ACHN (cell line): ENCODE measurements at places on chromosomes 1 and 21.

DNA sequence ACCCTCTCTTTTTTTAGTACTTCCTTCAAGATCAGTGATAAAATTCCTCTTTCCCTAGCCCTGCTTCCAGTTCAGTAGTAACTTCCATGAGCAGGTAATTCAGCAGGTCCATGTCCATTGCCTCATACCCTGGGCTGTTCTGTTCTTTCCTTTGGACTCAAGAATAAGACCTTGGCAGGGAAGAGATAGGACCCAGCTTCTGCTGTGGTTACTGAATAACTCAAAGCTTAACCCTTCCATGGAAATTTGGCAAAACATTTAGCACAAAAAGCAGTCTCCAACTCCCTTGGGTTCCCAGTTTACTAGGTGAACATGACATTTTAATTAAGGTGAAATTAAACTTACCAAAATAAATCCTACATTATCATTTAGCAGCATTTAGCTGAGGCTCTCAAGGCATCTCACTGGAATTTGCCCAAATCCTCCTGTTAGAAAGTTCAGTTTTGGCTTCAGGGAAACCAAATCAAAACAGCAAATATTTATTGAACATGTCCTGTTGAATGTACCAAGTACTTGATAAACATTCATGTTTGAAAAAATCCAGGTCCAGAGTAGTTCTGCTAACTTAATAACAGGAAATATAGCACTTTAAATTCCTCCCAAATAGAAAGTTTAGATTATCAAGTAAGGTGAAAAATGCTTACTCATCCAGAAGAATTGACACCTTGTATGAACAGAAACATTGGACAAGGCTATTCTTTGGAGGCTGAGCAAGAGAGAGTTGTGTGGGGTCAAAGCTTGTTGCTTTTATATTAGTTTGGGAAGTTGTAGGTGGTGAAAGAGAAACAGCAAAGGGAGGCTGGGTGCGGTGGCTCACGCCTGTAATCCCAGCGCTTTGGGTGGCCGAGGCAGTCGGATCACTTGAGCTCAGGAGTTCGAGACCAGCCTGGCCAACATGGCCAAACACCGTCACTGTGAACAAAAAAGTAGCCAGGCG is 8.4 kb upstream of the SERPINC1 start:
- no peak for DNase-seq

DNA sequence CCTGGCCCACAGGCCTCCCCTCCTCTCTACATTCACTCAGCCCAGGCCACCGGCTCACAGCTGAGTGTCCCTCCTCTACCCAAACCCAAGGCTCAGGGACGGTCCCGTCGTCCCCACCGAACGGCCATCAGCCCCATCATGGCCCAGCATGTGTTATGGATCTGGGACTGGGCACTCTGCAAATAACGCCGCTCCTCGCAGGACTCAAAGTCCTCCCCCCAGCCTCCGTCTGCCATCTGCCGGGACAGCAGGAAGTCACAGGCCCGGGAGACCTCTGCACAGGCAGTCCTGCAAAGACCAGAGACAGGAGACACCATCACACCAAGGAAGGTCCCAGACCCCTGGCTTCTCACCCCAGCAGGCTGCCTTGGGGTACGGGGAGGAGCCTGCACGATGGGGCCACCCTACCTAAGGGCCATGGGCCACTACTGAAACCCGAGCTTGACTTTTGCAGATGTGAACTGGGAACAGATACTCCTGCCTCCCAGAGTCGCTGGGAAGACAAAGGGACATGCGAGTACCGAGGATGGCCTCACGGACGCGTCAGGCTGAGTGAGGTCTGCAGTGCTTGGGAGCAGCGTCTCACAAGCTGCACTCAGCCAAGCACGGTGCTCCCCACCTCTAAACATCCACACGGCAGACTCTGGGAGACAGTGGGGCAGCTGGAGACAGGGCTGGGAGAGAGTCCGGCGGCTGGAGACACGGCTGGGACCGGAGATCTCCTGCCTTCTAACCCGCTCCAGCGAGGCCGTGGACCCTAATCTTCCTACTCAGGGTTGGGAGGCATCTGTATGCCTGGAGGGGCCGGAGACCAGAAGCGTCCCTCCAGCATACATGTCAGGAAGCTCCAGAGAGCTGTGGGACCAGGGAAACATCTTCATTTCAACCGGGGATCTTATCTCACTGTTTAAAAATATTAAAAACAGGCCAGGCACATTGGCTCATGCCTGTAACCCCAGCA is 10.4 kb upstream of the SPATC1L start:
- DNase-seq: no peak

DNA sequence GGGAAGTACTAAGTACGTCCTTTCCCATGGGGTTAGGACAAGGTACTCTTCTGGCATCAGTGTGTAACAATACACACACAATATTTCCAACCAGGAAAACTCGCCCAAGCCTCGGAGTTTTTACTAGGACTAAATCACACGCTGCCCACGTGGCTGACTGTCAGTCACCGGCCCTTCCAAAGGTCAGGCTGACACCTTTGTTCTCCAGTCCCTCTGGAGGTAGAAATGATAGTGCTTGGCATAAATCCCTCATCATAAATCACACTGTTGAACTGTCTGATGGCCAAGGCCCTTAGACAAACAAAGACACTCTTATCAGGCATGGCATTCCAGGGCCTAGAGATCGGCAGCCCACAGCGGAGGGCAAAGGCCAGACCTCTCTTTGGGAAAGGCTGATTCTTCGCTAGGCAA is 16.9 kb upstream of the SLAMF9 start:
- DNase-seq: no peak

GRCh38 chr1:78090472-78091133 is 44.8 kb downstream of the GIPC2 start:
- no peak for DNase-seq

- no peak for DNase-seq
Measured at GRCh38 chr1:193677874-193678273, 491.5 kb upstream of the B3GALT2 start.

DNA sequence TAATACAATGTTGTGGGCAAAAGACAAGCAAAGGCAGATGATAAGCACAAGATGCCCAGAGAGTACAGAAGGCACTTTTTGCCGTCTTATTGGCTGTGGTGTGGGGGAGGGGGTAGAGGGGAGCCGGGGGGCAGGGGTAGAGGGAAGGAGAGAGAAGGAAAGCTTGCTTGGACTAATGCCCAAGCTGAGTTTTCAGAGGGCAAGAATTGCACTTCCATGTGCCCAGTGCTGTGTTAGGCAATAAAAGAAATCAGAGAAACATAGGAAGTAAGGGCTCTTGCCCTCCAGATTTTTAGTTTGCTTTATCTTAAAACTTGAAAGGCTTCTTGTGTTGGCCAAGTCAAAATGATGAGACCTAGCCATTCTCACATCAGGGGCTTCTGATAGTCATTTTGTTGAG is 8.3 kb downstream of the S100A12 start:
- DNase-seq: no peak

- DNase-seq: no peak
Measured at GRCh38 chr21:43719748-43720538, 1.0 kb downstream of the PDXK start.

- no peak for DNase-seq
Measured at GRCh38 chr1:169005776-169006175, 100.7 kb upstream of the ATP1B1 start.

- DNase-seq: no peak
Measured at GRCh38 chr1:198700396-198700795, 61.6 kb downstream of the PTPRC start.

DNA sequence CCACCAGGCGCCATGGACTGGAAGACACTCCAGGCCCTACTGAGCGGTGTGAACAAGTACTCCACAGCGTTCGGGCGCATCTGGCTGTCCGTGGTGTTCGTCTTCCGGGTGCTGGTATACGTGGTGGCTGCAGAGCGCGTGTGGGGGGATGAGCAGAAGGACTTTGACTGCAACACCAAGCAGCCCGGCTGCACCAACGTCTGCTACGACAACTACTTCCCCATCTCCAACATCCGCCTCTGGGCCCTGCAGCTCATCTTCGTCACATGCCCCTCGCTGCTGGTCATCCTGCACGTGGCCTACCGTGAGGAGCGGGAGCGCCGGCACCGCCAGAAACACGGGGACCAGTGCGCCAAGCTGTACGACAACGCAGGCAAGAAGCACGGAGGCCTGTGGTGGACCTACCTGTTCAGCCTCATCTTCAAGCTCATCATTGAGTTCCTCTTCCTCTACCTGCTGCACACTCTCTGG is 3.8 kb downstream of the GJB3 start:
- no peak for DNase-seq

GRCh38 chr1:201528631-201529252 is 10.2 kb upstream of the NAV1 start:
- no peak for DNase-seq

GRCh38 chr1:183732236-183732880 is 72.6 kb upstream of the RGL1 start:
- DNase-seq: no peak

DNA sequence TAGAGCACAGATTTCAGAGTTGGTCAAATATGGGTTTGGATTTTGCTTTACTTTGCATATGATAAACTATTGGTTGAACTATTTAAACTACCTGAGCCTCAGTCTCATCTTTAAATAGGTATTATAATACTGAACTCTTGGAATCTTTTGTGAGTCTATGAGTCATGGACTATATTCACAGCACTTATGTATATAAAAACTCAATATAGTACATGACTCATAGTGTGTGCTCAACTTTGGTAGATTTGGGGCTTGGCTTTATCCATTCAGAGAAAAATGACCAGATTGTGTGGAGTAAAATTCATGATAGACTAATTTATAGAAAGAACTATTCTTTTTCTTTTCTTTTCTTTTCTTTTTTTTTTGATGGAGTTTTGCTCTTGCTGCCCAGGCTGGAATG is 28.7 kb downstream of the FCRL3 start:
- no peak for DNase-seq
